ENCODE measurements at places on chromosomes 16 and 17.

- DNase-seq: no peak
These were observed 159.5 kb upstream of the RPL38 start for GRCh38 chr17:74043976-74044375.

GRCh38 chr17:56577843-56578204 is 15.7 kb upstream of the NOG start:
- no peak for DNase-seq

- DNase-seq: no peak
These were observed 63.8 kb downstream of the GSG1L start for GRCh38 chr16:27999687-28000086.

DNA sequence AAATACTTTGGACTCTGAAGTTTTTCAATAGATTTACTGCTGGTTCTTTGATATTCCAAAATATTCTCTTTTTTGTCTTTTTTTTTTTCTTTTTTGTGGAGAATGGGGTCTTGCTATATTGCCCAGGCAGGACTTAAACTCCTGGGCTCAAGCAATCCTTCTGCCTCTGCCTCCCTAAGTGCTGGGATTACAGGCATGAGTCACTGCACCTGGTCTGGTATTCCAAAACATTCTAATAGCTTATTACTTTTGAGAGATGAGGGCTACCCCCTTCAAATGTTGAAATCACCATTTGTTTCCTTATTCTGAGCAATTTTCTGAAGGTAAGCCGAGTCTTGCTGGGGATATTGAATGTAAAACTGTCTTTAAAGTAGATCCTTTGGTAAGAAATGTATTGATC is 55.0 kb upstream of the TEX2 start:
- DNase-seq: no peak

DNA sequence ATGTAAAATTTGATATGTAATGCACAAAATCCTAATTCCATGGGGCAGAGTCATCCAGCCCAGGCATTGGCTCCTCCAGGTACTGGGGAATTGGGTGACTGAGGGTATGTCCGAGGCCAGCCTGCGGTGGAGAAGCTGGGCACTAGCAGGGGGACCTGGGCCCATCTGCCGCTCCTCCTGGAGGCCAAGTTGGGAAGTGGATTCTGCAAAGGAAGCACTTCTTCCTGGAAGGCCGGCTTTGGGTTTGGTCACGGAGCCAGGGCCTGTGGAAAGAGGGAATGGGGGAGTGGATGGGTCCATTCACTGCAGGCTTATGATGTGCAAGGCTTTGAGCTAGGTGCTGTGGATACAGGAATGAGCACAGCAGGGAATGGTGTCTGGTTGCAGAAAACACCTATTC is 85.8 kb downstream of the GNAO1 start:
- DNase-seq: no peak

- no peak for DNase-seq
These were observed 8.3 kb downstream of the PRSS8 start for GRCh38 chr16:31127182-31127581.

GRCh38 chr16:88904676-88905365 is 38.4 kb upstream of the PABPN1L start:
- DNase-seq: no peak

- no peak for DNase-seq
These were observed 1.4 kb upstream of the GRIN2C start for GRCh38 chr17:74860872-74861661.

DNA sequence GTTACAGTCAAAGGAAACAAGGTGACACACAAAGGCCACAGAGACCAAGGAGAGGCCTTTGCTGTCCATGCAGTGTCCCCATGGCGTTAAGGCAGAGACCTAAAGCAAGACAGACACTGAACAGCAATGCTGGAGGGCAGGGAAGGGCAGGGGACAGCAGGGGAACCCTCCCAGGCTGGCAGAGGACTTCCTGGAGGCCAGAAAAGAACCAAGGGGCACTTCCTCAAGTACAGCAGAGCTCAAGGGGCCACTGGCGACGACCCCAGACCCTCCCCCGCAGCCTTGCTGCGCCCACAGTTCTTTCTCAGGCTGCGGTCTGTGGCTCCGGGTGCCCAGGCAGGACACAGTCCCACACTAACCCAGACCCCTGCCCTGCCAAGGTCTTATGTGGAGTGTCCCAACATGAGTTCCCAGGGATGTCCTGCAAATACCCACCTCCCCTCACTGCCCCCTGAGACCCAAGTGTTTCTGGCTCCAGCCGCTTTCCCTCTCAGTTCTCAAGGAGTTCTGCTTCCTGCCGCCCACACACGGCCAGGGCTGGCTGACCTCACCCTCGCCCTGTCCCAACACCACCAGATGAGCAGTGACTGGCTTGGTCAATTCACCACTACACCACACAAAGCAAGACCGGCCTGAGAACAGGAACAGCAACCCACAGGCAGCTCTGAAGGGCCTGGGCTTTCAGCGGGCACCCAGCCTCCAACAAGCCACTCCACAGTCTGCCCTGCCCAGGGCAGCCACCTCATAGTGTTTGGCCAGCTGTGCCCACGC is 4.2 kb downstream of the CLCN7 start:
- no peak for DNase-seq

DNA sequence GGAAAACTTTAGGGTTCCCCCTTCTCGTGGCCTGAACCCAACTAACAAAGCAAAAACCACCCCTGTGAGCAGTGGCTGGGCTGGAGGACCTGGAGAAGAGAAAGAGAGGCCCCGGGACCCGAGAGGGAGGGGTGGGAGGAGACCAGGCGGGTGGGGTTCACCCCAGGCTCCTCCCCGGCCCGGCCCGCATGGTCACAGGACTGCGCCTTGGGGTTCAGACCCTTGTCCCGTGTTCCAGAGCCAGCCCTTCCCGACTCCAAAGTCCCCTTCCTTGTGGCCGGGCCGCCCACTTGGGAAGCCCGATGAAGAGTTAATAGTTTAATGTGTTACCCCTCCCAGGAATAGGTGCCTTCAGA is 852 bp downstream of the MARVELD3 start:
- DNase-seq: no peak

GRCh38 chr16:70391881-70392481 is 45.3 kb downstream of the DDX19A start:
- no peak for DNase-seq

DNA sequence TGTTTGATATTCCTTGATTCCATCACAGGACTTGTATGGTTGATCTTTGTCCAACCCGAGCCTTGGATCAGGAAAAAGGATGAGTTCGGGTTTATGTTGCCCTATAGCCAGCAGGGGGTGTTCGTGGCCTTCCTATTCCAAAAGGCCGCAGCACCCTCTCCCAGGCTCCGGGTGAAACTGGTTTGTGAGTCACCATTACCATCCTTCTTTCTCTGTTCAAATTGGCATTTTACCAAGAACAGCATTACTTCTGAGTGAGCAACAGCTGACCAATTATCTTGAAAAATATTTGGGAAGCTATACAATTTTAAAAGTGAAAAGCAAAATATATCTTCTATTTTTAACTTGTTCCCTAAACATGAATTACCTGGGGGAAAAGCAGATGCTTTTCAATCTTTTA is 24.3 kb upstream of the KRT20 start:
- DNase-seq: peak; percentile 65

DNA sequence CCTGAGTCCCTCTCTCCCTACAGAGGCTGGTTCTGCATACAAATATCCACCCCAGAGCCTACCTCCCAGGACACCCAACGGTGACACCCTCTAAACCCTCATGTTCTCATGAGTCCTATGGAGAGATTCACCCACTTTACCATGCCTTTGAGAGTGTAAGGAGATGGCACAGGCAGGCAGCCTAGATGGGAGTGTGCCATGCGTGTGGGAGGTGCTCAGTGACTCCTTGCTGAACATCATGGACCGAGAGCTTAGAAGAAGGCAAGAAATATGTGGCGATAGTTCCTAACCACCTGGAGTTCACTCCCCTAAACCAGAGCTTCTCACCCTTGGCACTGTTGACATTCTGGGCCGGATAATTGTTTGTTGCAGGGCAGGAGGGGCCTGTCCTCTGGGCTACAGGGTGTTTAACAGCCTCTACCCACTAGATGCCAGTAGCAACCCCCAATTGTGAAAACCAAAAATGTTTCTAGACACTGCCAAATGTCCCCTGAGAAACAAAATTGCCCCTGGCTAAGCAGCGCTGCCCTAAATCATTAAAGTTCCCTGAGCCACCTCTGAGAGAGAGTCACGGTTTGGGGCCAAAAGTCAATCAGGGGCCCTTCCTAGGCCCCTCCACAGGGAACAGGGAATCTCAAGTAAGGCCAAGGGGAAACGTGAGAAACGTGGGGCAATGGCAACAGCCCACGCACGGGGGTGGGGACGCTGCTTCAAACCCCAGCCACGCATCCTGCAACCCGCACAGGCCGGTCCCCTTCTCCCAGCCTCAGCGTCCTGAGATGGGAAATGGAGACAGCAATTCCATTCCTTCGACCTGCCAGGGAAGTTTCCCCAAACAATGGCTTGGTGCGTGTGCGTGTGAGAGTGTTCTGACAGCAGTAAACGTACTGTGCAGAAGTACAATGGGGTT is 66.8 kb downstream of the C16orf78 start:
- DNase-seq: no peak

DNA sequence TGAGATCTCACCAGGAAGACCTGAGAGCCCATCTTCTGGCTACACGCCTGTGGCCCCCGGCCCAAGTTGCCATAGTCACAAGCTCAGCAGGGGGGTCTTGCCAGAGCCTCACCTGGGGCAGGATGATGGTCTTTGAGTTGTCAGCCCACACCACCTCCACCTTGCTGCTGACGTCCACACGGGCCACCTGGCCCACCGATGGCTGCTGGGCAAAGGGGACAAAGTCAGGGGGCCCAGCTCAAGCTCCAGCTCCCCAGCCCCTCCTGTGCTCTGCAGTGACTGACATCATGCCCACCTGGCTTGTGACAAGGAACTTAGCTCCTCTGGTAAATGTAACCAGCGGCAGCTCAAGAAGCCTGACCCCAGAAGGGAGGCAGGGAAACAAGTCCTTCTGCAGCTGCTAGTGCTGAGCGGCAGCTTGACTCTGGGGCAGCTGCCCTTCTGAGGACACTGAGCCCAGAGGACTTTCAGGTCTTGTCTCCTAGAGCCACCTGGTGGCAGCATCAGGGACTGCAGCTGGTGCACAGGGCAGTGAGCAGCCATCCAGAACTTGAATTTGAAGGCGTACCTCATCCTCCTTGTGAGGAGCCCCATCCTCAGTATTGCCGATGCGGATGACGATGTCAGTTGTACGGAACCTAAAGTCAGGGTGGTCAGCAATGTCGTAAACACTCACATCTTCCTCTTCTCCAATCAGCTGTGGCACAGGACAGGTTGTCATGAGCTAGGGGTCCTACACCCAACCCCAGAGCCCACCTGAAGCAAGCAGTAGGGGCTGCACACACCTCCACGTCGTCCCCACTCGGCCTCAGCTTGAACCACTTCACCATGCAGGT is 13.5 kb downstream of the SPHK1 start:
- DNase-seq: peak; percentile 72

GRCh38 chr17:39943702-39944392 is 16.3 kb downstream of the LRRC3C start:
- DNase-seq: no peak

DNA sequence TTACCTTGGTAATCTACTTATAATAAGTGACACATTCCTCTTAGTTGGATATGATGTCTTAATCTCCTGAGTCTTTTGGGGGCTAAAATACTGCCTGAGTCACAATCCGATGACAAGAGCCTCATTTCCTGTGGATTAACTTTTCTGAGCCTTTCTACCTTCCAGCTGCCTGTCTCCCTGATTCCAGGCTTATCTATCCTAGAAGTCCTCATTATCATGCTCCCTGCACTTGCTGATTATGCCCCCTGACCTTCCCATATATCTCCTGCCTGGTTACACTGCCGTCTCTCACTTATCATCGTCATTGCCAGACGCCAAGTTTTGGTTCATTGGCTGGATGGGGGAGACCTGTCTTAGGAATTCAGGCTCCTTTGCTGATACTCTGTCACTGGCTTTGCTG is 727.4 kb upstream of the CA10 start:
- DNase-seq: no peak

- no peak for DNase-seq
These were observed 18.4 kb downstream of the ESRP2 start for GRCh38 chr16:68217506-68217905.

DNA sequence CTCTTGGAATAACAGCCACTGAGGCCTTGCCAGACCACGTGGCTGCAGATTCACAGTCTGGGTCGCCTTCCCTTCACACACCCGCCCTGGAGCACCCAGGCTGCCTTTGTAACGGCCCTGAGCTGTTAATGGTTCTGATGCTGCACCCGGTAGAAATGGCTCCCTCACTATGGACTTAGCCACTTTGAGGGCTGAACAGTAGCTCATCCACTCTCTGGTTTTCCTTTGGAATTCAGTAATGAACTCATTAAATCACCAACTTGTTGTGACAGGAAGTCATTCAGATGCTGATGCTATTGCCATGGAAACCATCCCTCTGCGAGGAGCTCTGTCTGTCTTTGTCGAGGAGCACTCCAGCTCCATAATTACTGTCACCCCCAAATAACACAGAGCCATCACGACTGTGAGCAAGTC is 59.2 kb downstream of the CDK5R1 start:
- no peak for DNase-seq

GRCh38 chr17:72498364-72499210 is 377.8 kb downstream of the SOX9 start:
- no peak for DNase-seq

DNA sequence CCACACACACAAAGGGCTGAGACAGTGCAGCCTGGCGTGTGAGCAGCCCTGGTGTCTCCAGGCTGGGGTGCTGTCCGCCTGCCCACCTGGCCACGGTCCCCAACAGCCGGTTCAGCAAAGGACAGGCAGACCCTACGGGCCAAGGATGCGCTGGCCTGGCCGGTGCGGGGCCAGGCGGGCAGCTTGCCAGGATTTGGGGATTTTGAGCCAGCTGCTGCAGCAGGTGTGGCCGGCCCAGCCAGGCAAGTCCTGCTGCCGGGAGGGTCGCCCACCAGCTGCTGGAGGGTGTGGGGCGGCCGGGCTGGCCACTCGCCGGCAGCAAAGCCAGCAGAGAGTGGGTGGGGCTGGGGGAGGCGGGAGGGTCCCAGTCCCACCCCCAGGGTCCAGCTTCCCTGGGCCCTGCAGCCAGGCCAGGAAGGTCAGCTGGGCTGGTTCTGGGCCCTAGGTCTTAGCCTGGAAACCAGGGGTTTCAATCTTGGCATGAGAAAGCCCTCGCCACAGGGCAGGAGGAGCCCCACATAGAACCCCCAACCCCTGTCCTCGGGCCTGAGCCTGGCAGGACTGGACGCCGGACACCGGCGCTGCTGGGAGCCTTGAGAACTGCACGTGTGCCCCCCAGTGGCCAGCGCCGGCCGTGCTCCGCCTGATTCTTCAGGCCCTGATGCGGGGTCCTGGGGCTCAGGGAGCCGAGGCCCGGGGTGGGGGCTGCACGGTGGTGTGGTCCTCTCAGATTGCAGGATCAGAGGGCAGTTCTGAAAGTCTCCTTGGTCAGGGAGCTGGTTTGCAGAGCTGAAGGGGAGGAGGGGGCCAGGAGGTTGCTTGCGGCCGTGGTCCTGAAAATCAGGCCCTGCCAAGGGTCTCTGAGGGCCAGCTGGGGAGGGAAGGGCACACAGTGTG is 17.6 kb upstream of the SSTR5 start:
- peak; percentile 51 for DNase-seq

GRCh38 chr16:73404001-73404400 is 356.1 kb upstream of the ZFHX3 start:
- no peak for DNase-seq

Measured in left renal pelvis (tissue), 4 donors.